ENCODE measurements at places on chromosomes 16 and 17.

DNA sequence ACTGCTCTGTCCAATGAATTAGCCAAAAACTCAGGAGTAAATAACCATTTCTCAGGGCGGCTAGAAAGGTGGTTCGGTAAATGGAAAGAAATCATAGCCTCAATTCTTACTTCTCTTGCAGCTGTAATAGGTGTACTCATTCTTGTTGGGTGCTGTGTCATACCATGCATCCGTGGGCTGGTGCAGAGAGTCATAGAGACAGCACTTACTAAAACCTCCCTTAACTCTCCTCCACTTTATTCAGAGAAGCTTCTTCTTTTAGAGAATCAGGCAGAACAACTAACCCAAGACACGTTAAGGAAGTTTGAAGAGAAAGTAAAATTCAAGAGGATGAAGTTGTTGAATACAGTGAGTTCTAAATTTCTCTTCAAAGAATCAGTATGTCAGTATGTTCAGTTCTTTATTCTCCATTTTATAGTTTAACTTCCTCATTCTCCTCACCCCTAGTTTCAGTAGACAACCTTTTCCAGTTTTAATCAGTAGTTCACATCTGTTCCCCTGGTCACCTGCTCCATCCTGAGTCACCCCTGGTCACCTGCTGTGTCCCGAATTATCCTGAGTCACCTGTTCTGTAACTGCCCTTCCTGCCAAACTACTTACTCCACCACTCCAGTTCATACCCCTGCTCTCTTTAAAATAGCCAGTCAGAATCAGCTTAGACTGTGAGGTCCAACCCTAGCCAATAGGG is 85.9 kb downstream of the EMP2 start:
- H3K4me1 ChIP-seq: no peaks in the 10 kb centered on the region
- no peak overlapping the region for H3K27ac ChIP-seq
- H3K27me3 ChIP-seq: no peaks in the 10 kb centered on the region
- no peak for DNase-seq

DNA sequence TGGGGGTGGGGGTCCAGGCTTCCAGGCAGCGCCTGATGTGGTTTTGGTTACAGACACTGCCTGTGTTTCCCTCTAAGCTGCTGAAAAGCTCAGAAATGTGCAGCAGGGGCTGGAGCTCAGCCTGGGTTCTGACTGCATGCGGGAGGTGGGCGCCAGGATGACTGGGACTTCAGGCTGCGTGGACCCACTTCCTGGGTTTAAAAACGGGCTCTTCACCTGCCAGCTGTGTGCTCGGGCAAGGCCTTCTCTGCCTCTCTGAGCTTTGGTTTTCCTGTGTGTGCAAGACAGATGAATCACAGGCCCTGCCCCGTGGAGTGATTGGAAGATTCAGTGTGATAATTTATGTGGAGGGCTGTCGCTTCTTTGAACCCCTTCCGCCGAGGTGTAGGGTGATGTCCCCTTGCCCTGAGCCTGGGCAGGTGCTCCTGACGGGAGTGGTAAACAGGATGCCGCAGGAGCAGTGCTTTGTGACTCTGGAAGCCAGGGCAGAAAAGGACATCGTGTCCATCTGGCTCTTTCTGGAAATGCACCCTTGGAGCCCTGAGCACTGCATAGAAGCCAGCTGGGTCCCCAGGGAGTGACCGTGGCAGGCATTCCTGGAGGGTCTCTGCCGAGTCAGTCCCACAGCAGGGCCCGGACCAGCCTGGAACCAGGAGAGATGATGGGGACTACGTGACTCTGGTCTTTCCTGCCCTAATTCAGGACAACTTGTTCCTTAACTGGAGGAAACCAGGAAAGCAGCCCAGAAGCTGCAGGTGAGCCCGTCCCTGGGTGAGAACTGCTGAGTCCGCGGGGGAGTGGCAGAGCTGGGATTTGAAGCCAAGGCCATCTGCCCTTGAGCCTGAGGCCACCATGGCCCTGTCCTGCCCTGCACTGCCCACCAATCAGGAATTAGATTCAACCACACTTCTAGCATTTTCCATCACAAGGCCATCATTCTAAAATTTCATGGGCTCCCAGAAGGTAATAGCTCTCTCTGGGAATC is 28.5 kb upstream of the SLC7A5 start:
- no peaks in the 10 kb centered on the region for H3K27me3 ChIP-seq
- H3K27ac ChIP-seq: no peak overlapping the region
- no peaks in the 10 kb centered on the region for H3K36me3 ChIP-seq
- H3K4me3 ChIP-seq: no peak overlapping the region
- no peak for DNase-seq

DNA sequence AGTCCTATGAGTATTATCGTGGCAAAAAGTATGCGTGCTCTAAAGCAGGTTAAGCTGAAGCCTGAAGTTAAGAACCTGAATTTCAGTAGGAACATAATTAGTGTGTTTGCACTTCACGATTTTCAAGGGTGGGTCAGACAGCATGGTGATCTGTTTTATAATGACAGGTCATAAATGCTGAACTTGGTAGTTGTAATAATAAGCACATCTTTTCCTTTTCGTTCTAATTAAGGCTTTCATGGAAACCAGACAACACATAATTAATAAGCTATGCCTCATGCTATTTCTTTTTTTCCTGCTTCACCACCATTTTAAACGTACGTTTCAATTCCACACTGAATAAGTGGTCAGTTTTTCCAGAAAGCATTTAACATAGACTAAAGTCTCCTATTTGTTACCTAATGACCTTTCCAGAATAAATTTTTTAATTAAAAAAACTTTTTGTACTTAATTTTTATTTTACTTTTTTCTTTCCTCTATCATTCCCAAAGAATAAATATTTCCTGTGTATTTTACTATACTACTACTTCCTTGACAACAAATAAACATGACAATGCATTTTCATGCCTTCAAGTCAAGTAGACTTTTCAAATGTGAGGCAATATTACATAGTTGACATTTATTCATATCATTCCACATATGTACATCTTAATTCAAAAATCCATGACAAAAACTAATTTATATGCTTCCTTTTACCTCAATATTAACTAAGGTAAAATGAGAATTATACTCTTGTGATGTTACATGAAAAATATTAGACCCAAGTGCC is 22.4 kb downstream of the CMC2 start:
- H3K27me3 ChIP-seq: no peaks in the 10 kb centered on the region
- no peak overlapping the region for H3K27ac ChIP-seq
- no peak overlapping the region for H3K4me3 ChIP-seq
- peaks cover 26% of the 10 kb centered on the region for H3K4me1 ChIP-seq

- no peak for DNase-seq
- no peak overlapping the region for H3K27ac ChIP-seq
- H3K4me1 ChIP-seq: no peaks in the 10 kb centered on the region
- no peak overlapping the region for H3K4me3 ChIP-seq
These were observed 13.0 kb downstream of the PITPNC1 start for GRCh38 chr17:67390006-67390645.

DNA sequence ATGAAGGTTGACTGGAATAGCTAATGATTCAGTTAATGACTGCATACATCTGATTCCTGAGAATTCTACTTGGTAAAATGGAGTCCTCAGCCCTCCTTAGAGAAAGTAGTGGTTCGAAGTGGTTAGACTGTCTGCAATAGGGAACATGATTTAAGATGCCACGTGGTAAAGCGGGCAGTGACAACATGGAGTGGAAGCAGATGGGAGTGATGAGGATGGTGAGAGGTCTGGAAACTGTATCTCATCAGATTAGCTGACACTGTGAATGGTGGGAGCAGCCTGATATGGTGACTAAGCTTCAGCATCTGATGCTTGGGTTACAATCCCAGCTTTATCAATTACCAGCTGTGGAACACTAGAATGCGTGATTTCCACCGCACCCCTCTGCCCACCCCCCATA is 8.4 kb downstream of the CDH11 start:
- DNase-seq: no peak
- H3K27me3 ChIP-seq: no peaks in the 10 kb centered on the region
- no peak overlapping the region for H3K4me3 ChIP-seq
- H3K36me3 ChIP-seq: no peaks in the 10 kb centered on the region

DNA sequence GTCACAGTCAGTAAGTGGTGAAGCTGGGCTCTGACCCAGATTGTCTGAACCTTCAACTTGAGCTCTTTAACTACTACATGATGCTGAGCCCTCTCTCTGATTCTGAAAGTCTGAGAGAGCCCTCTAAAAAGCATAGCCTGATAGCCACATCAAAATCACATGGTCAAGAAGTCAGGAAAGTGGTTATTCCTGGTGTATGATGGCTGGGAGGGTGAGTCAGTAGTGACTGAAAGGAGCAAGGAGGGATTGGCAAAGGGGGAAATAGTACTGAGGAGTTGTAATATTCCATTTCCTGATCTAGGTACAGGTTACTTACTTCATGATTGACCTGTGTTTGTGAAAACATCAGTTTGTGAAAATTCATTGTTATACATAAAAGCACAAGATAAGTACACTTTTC is 89.1 kb downstream of the SSH2 start:
- no peaks in the 10 kb centered on the region for H3K36me3 ChIP-seq
- no peaks in the 10 kb centered on the region for H3K27me3 ChIP-seq
- peak overlapping the region; percentile 31 for H3K27ac ChIP-seq
- no peak overlapping the region for H3K4me3 ChIP-seq
- no peak for DNase-seq

DNA sequence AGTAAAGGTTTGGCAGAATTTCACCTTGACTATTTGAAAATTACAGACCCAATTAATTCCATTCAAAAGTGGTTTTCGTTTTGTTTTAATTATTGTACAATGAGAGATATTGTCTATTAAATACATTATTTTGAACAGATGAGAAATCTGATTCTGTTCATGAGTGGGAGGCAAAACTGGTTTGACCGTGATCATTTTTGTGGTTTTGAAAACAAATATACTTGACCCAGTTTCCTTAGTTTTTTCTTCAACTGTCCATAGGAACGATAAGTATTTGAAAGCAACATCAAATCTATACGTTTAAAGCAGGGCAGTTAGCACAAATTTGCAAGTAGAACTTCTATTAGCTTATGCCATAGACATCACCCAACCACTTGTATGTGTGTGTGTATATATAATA is 72.6 kb downstream of the CDK12 start:
- H3K4me3 ChIP-seq: no peak overlapping the region
- H3K36me3 ChIP-seq: peaks cover 30% of the 10 kb centered on the region
- no peak overlapping the region for H3K27ac ChIP-seq
- DNase-seq: no peak

DNA sequence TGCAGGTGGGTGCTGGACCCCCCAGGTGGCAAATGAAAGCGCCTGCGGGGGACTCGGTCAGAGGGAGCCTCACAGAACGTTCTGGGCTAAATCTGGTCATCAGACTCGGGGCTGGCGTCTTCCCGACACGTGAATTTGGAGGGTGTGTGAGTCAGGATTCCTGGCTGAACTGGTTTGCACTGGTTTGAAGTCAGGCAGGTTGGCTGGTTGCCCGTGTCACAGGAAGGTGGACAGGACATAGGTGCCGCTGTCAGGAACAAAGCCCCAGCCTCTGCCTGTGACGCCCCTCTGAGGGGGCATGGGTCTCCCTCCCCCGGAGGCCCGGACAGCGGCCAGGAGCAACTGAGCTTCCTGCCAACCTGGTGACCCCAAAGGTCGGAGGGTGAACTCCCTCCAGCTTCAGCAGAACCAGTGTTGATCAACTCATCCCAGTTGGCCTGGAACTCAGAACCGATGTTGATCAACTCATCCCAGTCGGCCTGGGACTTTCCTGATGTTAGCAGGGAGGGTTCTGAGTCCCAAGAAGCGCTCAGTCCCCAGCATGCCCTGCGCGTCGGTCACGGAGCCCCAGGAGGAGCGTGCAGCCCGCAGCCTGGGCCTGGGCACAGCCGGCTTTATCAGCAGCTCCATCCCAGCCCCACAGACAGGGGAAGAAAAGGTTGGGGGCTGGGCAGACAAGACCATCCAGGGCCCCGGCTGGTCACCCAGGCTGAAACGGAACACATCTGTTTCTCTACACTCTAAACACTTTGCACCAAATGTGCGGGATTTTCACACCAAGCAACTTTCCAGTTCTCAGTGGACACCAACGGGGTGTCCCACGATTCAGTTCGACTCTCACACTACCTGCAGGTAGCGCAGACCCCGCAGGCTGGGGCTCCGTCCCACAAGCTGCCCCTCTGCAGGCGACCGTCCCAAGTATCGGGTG is 14.4 kb upstream of the METRNL start:
- no peaks in the 10 kb centered on the region for H3K4me1 ChIP-seq
- no peaks in the 10 kb centered on the region for H3K27me3 ChIP-seq
- no peak overlapping the region for H3K4me3 ChIP-seq
- H3K27ac ChIP-seq: no peak overlapping the region
- no peaks in the 10 kb centered on the region for H3K36me3 ChIP-seq

DNA sequence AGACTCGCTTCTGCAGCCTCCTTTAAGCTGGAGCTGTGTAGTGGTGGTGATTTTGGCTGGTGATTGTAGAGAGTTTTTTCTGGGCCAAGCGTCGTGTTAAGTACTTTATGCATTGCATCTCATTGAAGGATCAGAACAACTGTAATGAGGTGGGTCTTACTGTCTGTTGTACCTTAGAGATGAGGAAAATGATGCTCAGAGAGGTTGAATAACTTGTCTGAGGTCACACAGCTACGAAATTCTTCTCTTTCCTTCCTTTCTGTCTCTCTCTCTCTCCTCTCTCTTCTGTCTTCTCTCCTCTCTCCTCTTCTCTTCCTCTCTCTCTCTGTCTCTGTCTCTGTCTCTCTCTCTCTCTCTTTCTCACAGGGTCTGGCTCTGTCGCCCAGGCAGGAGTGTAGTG is 82.8 kb downstream of the CNGB1 start:
- no peak for DNase-seq
- no peak overlapping the region for H3K4me3 ChIP-seq
- H3K4me1 ChIP-seq: peaks cover 5% of the 10 kb centered on the region
- no peak overlapping the region for H3K27ac ChIP-seq
- H3K36me3 ChIP-seq: no peaks in the 10 kb centered on the region
- H3K27me3 ChIP-seq: no peaks in the 10 kb centered on the region

- H3K27me3 ChIP-seq: no peaks in the 10 kb centered on the region
- no peak overlapping the region for H3K4me3 ChIP-seq
- no peak overlapping the region for H3K27ac ChIP-seq
- H3K36me3 ChIP-seq: no peaks in the 10 kb centered on the region
These were observed 11.2 kb upstream of the RFWD3 start for GRCh38 chr16:74677868-74678267.

- no peak for DNase-seq
- peaks cover 8% of the 10 kb centered on the region for H3K4me1 ChIP-seq
- no peak overlapping the region for H3K4me3 ChIP-seq
- no peaks in the 10 kb centered on the region for H3K27me3 ChIP-seq
- no peak overlapping the region for H3K27ac ChIP-seq
- no peaks in the 10 kb centered on the region for H3K36me3 ChIP-seq
These were observed 46.4 kb downstream of the SLFN5 start for GRCh38 chr17:35289222-35289621.

Data from Karpas-422 (cell line).